ENCODE measurements at places on chromosomes 2 and 18. TPM values are rescaled to one million over a fixed set of nuclear protein-coding genes. Genes with fewer than 3 reads are reported as not detected.

RUFY4 gene
- not detected for total RNA-seq

ITM2C gene
- 74.1 TPM for total RNA-seq

CFAP53 gene
- total RNA-seq, result 0.30 TPM

BOLL gene
- not detected for total RNA-seq

YWHAQ gene
- 835 TPM for total RNA-seq

ALK gene
- not detected for total RNA-seq
